ENCODE measurements at places on chromosomes 5 and 9. TPM values are rescaled to one million over a fixed set of nuclear protein-coding genes. Genes with fewer than 3 reads are reported as not detected.

DNA sequence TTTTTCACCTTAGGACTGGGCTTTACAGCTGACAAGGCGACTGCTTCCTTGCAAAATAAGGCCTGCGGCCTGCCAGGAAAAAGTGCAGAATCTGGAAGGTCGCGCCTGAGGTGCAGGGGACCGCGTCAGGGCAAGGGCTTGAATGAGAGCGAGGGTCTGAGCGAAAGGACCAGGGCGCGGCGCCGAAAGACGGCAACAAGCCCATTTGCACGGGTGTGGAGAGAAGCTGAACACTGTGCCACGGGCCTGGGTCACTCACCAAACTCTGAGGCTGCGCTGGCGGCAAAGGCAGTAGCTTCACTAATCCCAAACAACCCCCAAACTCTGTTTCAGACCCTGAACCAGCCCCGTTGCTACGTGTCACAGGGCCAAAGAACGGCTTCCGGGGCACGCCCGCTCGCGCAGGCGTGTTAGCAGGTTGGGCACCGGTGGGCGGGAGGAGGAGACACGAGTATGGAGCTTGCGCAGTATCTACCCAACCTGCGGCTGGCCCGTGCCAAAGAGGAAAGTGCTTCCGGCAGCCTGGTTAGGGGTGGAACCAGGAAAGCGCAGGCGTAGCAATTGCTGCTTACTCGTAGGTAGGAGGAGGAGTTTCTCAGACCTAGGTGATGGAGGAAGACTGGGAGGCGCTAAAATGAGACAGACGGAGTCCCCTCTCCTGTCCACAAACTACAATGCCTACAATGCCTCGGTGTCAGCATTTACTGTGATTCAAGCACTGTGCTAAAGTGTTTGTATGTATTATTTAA lies at the start of the genes KCTD16 and YIPF5:
Gene KCTD16, plus strand, starts transcription at position 598 of the 749 bp plus-strand sequence.
Gene YIPF5, minus strand, starts transcription at position 384 of the 749 bp plus-strand sequence. CDS start 704 bp downstream, outside the sequence.
- H3K27me3 ChIP-seq, result peaks cover 13% of the 10 kb centered on the region
- H3K4me3 ChIP-seq, result peak within 1 kb of the TSS; percentile 96
- peak within 1 kb of the TSS; percentile 80 for H3K27ac ChIP-seq

- no peaks in the 10 kb centered on the region for H3K36me3 ChIP-seq
- no peak overlapping the region for H3K27ac ChIP-seq
- no peak for DNase-seq
- H3K4me1 ChIP-seq, result peaks cover 7% of the 10 kb centered on the region
- peaks cover 14% of the 10 kb centered on the region for H3K27me3 ChIP-seq
- no peak overlapping the region for H3K4me3 ChIP-seq
Measured at GRCh38 chr5:54329731-54330709, 19.6 kb upstream of the ARL15 start.

DNA sequence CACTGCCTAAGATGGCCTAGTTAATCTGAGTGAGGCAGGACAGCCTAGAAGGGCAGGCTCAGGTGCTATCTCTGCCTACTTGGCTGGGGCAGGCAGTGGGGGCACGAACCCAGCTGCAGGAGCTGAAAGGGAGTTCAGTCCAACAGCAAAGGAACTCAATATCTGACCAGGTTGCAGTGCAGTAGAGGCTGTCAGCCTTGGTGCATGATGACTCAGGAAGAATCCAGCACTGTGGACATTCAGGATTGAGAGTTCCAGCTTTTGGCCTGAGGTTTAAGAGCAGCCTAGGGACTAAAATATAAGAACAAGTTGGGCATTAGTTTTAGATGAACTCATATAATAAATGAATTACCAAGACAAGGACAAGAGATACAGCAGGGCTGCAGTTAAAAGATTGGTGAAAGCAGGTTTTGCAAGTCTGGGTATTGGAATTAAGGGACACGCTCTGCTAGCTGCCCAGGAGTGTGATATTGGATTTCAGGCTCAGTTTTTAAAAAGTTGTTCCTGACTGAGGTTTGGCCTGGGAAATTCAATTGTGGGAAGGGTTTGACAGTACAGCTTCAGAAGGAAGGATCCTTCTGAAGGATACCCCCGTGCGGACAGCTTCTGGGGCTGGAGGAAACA lies 64.7 kb upstream of the ATG10 start:
- H3K36me3 ChIP-seq, result no peaks in the 10 kb centered on the region
- H3K27me3 ChIP-seq, result peaks cover 2% of the 10 kb centered on the region
- no peak for DNase-seq

The PCDHA12 gene
- total RNA-seq, result not detected

GRCh38 chr5:181024245-181025064 lies 15.6 kb upstream of the BTNL9 start:
- H3K4me1 ChIP-seq, result no peaks in the 10 kb centered on the region
- peaks cover 3% of the 10 kb centered on the region for H3K27me3 ChIP-seq
- no peak for DNase-seq
- no peak overlapping the region for H3K4me3 ChIP-seq

GRCh38 chr9:126293522-126293889 lies 33.1 kb upstream of the MVB12B start:
- H3K4me1 ChIP-seq, result no peaks in the 10 kb centered on the region
- DNase-seq, result no peak
- H3K36me3 ChIP-seq, result no peaks in the 10 kb centered on the region
- peaks cover 17% of the 10 kb centered on the region for H3K27me3 ChIP-seq

The SLC45A2 gene
- not detected for total RNA-seq

DNA sequence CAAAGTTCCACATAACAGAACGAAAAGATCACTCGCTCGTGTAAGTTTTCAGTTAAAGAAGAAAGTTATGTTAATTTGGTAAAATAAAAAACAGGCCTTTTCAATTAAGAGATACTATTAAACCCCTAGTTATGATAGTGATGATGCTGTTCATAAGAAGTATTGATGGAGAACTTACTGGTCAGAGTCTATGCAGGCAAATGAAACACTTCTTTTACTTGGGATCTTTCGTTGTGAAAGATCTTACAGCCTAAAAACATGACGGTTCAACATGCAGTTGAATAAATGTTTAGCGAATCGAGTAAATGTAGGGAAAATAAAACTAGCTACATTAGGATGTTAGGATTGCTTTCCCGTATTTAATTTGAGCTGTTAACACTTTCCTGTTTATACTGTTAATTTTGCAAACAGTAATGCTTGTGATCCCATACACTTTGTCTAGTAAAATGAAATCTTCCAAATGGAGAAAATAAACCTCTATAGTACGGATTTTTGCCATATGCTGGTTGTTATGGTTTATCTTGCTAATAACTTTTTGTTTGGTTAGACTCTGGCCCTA lies 2.0 kb downstream of the RHOBTB3 start:
- H3K4me3 ChIP-seq, result no peak overlapping the region
- H3K36me3 ChIP-seq, result no peaks in the 10 kb centered on the region
- H3K27ac ChIP-seq, result no peak overlapping the region
- DNase-seq, result no peak
- H3K4me1 ChIP-seq, result peaks cover 17% of the 10 kb centered on the region

DNA sequence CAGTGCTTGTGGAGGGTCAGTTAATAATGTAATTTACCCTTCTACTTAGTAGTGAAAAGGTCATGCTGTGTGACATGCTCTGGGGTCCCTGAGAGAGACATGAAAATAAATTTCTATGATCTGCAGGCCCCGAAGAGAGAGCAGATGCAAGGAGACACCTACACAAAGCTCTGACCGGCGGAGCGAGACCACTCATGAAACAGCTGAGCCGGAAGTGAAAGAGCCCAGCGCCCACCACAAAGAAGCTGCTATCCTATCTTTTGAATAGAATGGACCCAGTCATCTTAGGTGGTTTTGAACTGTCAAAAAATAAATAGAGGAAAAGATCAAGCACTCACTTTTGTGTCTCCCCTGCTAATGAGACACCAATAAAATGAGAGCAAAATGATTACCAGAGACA lies 190.0 kb downstream of the MED10 start:
- H3K27me3 ChIP-seq, result no peaks in the 10 kb centered on the region
- no peak overlapping the region for H3K27ac ChIP-seq
- H3K4me1 ChIP-seq, result no peaks in the 10 kb centered on the region
- no peak for DNase-seq

The TSPAN17 gene
- 35.3 TPM for total RNA-seq

DNA sequence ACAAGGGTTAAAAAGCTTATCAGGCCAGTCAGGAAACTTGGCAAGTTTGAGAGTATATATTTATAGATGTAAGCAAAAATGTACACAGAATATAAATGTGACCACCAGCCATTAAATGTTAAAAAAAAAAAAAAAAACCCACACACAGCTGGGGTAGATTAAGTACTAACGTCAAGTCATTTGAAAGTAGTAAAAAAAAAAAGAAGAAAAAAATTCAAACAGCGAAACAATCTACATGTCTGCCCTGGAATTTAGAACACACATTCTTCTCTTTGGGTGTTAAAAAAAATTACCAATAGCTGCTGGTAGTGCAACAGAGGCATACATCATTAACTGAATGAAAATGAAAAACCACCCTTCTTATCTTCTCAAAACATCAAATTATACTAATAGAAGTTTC lies 269.7 kb downstream of the MLLT3 start:
- DNase-seq, result no peak
- peaks cover 41% of the 10 kb centered on the region for H3K36me3 ChIP-seq
- peaks cover 58% of the 10 kb centered on the region for H3K4me1 ChIP-seq
- no peak overlapping the region for H3K27ac ChIP-seq
- H3K27me3 ChIP-seq, result no peaks in the 10 kb centered on the region

- H3K36me3 ChIP-seq, result no peaks in the 10 kb centered on the region
- peaks cover 2% of the 10 kb centered on the region for H3K27me3 ChIP-seq
- no peak overlapping the region for H3K4me3 ChIP-seq
- no peaks in the 10 kb centered on the region for H3K4me1 ChIP-seq
- no peak for DNase-seq
Measured at GRCh38 chr9:133572821-133573361, 36.3 kb downstream of the FAM163B start.

DNA sequence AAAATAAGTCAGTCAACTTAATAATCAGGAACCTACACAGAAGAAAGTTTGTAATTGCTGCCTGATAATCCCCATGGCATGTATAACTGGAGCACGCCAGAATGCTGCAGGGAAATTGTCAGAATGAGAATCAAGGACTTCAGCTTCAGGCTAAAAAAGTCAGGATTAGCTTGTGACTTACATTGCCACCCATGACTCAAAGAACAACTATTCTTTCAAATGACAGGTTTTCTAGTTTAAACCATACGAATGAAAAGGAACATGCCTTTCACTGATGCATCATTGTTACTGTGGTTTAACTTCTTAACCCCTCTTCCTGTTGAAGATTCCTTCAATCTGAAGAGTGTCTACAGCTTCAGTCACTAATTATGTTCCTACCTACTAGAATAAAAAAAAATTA lies 112.4 kb downstream of the ISL1 start:
- H3K4me1 ChIP-seq, result no peaks in the 10 kb centered on the region
- H3K4me3 ChIP-seq, result no peak overlapping the region
- H3K36me3 ChIP-seq, result no peaks in the 10 kb centered on the region
- H3K27ac ChIP-seq, result no peak overlapping the region
- H3K27me3 ChIP-seq, result no peaks in the 10 kb centered on the region

DNA sequence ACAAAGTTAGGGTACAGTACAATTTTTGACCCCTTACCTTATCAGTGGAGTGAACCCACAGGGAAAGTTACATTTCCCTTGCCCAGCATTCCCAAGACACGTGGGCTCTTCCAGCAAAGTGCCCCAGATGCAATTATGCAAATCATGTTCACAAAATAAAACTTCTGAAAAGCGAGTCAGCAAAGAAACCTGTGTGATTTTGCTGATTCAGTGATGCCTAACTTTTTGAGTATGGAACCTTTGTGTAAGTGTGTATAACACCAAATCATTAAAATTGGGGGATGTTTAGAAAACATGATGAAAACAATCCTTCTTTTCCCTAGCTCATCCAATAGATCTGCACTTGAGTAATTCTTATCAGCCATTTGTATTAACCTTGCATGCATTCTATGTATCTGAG lies 52.6 kb downstream of the SH3RF2 start:
- DNase-seq, result no peak
- no peaks in the 10 kb centered on the region for H3K36me3 ChIP-seq
- H3K27ac ChIP-seq, result no peak overlapping the region
- H3K27me3 ChIP-seq, result peaks cover 1% of the 10 kb centered on the region
- no peak overlapping the region for H3K4me3 ChIP-seq
- H3K4me1 ChIP-seq, result no peaks in the 10 kb centered on the region

GRCh38 chr5:109649318-109649717 lies 40.4 kb upstream of the MAN2A1 start:
- no peak overlapping the region for H3K4me3 ChIP-seq
- H3K36me3 ChIP-seq, result no peaks in the 10 kb centered on the region
- H3K27ac ChIP-seq, result no peak overlapping the region
- DNase-seq, result no peak
- H3K27me3 ChIP-seq, result no peaks in the 10 kb centered on the region

The IL5 gene
- 1.5 TPM for total RNA-seq

DNA sequence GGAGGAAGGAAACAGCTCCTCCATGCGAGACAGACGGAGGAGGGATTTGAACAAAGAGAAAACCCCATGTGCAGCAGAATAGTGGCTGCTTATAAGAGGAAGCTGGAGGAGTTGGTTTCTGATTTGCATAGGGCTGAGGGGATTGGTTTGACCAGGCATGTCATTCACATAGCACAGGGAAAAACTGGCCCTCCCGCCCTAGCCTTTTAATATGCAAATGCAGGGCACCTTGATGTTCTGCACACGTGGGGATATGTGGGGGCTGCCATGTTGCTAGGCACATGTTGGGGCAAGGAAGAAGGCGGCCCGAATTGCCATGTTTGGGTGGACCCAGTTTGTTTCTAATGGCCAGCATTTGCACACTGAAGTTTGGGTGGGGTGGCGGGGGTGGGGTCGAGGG lies 42.2 kb downstream of the OSMR start:
- DNase-seq, result no peak
- no peak overlapping the region for H3K27ac ChIP-seq
- H3K4me3 ChIP-seq, result no peak overlapping the region
- no peaks in the 10 kb centered on the region for H3K4me1 ChIP-seq
- no peaks in the 10 kb centered on the region for H3K36me3 ChIP-seq
- peaks cover 11% of the 10 kb centered on the region for H3K27me3 ChIP-seq

The DRD1 gene
- not detected for total RNA-seq

GRCh38 chr9:14391620-14392019 lies 77.7 kb upstream of the NFIB start:
- H3K27ac ChIP-seq, result no peak overlapping the region
- H3K27me3 ChIP-seq, result no peaks in the 10 kb centered on the region
- no peak for DNase-seq
- no peaks in the 10 kb centered on the region for H3K36me3 ChIP-seq

The KIF2A gene
- 235 TPM for total RNA-seq

DNA sequence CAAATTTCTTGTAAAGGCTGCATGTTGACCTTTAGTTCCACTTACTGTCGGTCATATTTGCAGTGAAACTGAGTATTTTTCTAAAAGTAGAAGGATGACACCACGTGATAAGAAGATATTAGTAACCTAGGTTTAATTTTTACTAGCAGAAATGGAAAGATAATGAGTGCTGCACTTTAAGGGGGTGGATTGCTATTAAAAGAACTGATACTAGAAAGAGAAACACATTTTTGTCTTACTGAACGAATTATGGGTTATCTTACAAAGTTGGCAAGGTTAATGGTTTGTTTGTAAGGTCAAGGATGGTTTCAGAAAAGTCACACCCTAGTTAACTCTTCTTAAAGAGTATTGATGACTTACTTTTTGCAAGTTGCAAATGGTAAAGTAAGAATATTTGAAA lies 2.4 kb downstream of the MACIR start:
- peaks cover 45% of the 10 kb centered on the region for H3K4me1 ChIP-seq
- peaks cover 2% of the 10 kb centered on the region for H3K36me3 ChIP-seq
- H3K4me3 ChIP-seq, result peak overlapping the region; percentile 50
- no peak for DNase-seq

The SV2C gene
- not detected for total RNA-seq

All from activated T-helper 1 cell treated with anti-CD3 and anti-CD28 coated beads, Interleukin-12 subunit alpha, Interleukin-12 subunit beta, Interleukin-2, Interleukin-4 antibody, amounts not matched to agents 30 ng/mL and 10 ng/mL and 1 ng/mL, durations not matched to agents 14 hours and 24 hours and 36 hours (primary cell).